ENCODE measurements at places on chromosomes 13 and 19.

- no peak for DNase-seq
Observed at GRCh38 chr19:30781047-30781446, 408.9 kb downstream of the ZNF536 start.

GRCh38 chr13:31168736-31169135, 7.0 kb upstream of the HSPH1 start:
- no peak for DNase-seq

DNA sequence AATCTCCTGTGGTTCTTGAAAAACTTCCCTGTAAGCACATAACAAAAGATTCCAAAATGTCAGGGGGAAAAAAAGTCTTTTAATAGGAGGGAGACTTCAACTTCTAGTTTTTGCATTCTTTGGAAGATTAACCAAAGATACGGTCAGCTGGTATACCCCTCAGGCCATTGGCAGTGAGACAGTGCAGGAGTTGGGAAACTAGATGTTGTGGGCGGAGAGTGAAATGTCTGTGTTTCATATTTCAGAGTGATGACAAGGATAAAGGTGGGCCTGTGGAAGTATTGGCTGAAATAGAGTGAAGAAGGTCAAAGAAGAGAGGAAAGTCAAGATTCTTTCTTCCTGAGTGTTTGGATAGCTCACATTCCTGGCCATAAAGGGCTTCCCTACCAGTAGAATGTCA, 40.8 kb downstream of the CYP2B6 start:
- DNase-seq: no peak

DNA sequence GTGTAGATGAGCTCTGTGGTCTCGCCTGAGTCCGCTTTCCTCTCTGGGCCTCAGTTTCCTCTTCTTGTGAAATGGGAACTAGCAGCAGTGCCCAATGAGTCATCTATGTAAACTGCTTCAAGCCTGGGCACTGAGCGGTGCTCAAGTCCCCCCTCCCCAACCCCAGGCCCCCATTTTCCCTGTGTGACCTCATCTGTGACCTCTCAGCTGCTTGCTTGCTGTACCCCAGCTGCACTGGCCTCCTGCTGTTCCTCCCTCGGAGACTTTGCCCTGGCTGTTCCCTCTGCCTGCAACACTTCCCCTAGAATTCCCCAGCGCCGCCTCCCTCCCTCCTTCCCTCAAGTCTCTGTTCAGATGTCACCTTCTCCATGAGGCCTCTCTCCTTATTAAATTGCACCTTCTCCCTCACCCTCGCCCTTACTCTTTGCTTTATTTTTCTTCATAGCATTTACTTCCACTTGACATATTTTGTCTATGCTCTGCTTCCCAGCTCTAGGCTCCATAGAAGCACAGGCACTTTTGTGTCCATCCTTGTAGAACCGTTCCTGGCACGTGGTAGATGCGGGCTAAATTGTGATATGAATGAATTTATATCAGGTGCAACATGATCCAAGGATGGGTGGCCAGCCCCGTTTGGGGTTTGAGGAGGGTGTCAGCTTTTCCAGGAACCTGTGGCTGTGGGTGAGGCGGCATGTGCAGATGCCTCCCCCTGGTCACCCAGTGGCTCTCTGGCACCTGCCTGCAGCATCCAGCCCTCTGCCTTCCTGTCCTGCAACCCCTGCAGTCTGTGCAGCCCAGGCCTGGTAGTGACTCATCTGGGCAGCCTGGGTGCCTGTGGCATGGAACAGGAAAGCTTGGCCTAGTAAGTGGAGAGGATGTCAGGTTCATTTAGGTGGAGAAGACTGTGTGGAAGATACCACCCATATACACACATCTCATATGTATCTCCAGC, 26.3 kb downstream of the SIPA1L3 start:
- DNase-seq: no peak
